ENCODE measurements at places on chromosomes 6 and 20.

DNA sequence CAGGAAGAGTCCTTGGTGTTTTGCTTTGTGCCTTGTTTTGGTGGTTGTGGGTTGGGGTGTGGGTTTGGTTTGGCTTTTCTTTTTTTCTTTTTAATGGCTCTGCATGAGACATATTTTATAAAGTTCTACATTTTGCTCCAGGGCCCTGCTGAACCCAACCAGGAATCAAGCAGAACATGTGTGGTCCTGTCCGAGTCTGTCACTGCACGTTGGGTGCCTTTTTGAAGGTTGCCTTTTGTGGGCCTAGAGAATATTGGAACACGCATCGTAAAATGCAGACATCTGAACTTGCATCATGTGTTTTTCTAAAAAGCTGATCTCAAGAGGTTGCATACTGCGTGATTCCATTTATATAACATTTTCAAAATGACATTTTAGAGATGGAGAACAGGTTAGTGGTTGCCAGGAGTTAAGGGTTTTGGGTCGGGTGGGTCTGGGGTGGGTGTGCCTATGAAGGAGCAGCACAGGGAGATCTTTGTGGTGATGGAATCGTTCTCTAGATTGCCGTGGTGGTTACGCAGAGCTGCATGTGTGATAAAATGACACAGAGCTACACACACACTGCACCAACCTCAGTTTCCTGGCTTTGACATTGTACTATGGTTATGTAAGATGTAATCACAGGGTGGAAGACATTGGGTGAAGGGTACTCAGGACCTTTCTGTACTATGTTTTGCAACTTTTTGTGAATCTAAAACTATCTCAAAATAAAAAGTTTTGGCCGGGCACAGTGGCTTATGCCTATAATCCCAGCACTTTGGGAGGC is 80.2 kb downstream of the EYA2 start:
- DNase-seq = no peak

- no peak for DNase-seq
Observed at GRCh38 chr20:59816146-59816738, 117.2 kb downstream of the SYCP2 start.

GRCh38 chr20:8020314-8021079 is 936 bp upstream of the TMX4 start:
- DNase-seq = no peak

GRCh38 chr6:136982928-136983327 is 60.8 kb downstream of the SLC35D3 start:
- DNase-seq = no peak

- no peak for DNase-seq
Observed at GRCh38 chr6:163759542-163759941, 345.0 kb downstream of the QKI start.

GRCh38 chr20:59102841-59103299 is 60.3 kb upstream of the PRELID3B start:
- no peak for DNase-seq

- DNase-seq = no peak
Observed at GRCh38 chr20:63940472-63941266, 15.5 kb downstream of the UCKL1 start.

DNA sequence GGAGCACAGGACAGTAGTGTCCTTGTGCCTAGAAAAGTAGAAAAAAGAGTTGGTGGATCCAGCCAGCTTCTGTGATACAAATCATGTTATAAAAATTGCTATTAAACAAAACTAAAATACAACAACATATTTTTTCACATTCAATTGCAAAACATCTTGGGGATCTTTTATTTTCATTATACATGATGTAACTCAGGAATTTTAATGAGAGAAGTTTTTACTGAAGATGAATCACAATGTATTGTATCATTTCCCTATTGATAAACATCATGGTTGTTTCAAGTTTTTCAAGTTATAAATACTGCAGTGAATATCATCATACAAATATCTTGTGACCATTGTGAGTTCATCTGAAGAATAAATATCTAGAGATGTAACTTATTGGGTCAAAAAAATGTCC is 608.0 kb downstream of the PHF3 start:
- no peak for DNase-seq

DNA sequence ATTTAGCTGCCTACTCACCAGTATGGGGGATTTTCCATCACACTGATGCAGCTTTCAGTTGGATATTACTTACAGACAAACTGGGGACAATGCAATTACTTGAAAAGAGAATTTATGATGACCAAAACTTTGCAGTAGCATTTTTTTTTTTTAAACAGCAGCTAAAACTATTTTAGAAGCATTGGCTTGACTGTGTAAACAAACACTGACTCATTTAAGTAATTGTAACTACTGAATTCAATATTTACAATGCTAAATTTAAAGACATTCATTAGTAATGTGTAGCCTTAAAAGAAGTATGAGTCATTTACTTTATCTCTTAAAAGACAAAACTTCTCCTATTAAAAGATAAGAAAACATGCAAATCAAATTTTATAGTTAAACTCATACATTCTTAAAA is 295.9 kb upstream of the FERMT1 start:
- DNase-seq = no peak

Data from stimulated activated CD8-positive, alpha-beta memory T cell treated with anti-CD3 and anti-CD28 coated beads, Interleukin-15, amount 100 ng/mL, for 48 hours (primary cell).